Cardiac muscle cell (in vitro differentiated cells and primary cell): ENCODE measurements at places on chromosomes 11 and 22. TPM values are rescaled to one million over a fixed set of nuclear protein-coding genes. Genes with fewer than 3 reads are reported as not detected.

GRCh38 chr22:42881982-42882656 is 25.0 kb upstream of the ARFGAP3 start:
- no peak overlapping the region for H3K27ac ChIP-seq
- H3K4me3 ChIP-seq, result no peak overlapping the region
- no peak for DNase-seq

- H3K4me3 ChIP-seq, result peak overlapping the region; percentile 34
- H3K27me3 ChIP-seq, result no peaks in the 10 kb centered on the region
- DNase-seq, result no peak
- peak overlapping the region; percentile 91 for H3K27ac ChIP-seq
- peaks cover 10% of the 10 kb centered on the region for H3K4me1 ChIP-seq
Measured at GRCh38 chr11:65651589-65652510, 10.9 kb downstream of the RELA start.

GRCh38 chr11:561148-562003 is 606 bp downstream of the RASSF7 start:
- DNase-seq, result no peak
- H3K27me3 ChIP-seq, result peaks cover 23% of the 10 kb centered on the region
- H3K4me1 ChIP-seq, result peaks cover 8% of the 10 kb centered on the region
- H3K4me3 ChIP-seq, result peak overlapping the region; percentile 91
- no peaks in the 10 kb centered on the region for H3K36me3 ChIP-seq

GRCh38 chr11:60761436-60762190 is 4.9 kb downstream of the MS4A15 start:
- DNase-seq, result no peak
- no peak overlapping the region for H3K27ac ChIP-seq
- no peaks in the 10 kb centered on the region for H3K36me3 ChIP-seq
- H3K4me1 ChIP-seq, result no peaks in the 10 kb centered on the region
- H3K27me3 ChIP-seq, result no peaks in the 10 kb centered on the region

The ARHGAP20 gene
- polyA plus RNA-seq, result 0.35 and 0.49 TPM in 2 replicates

DNA sequence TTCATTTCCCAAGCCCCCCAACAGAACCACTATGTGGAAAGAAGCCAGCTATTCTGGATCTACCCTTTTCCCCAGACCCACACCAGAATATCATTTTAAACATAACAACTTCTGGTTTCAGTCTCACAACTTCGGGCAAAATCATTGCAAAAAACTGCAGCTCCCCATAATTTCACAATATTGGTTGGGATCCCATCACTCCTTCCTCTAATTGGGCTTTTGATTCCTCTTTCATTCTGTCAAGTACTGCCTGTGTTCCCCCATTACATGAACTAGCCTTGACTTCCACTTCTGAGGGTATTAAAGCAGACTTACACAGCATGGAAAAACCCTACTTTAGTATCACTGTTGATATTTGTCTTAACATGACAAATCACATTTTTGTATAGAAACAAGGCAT is 4.1 kb upstream of the APOL3 start:
- no peak overlapping the region for H3K4me3 ChIP-seq
- no peaks in the 10 kb centered on the region for H3K27me3 ChIP-seq
- no peak for DNase-seq
- H3K36me3 ChIP-seq, result no peaks in the 10 kb centered on the region

DNA sequence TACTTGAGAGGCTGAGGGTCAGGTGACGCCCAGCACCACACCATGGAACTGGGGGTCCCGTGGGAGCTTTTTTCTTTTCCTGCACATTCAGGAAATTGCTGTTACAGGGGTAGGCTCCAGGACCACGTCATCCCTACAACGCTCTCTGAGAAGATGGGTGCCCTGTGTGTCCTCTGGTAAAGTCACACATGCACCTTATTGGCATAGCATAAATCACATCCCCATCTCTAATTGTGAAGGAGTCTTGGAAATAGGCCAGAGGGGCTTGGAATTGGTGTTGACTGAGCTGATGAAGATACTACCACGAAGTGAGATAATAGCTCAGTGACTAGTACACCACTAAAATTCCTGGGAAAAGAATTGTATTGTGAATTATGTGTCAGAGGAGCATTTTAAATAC is 57.6 kb downstream of the TNRC6B start:
- no peak overlapping the region for H3K4me3 ChIP-seq
- H3K4me1 ChIP-seq, result peaks cover 11% of the 10 kb centered on the region
- DNase-seq, result no peak
- H3K27me3 ChIP-seq, result no peaks in the 10 kb centered on the region

GRCh38 chr11:64095273-64095817 is 59.6 kb downstream of the FLRT1 start:
- DNase-seq, result no peak
- no peaks in the 10 kb centered on the region for H3K27me3 ChIP-seq
- no peaks in the 10 kb centered on the region for H3K36me3 ChIP-seq
- peaks cover 18% of the 10 kb centered on the region for H3K4me1 ChIP-seq
- H3K27ac ChIP-seq, result peak overlapping the region; percentile 61
- no peak overlapping the region for H3K4me3 ChIP-seq

The RASGRP2 gene
- polyA plus RNA-seq, result 60.8 and 64.0 TPM in 2 replicates

GRCh38 chr22:49647627-49648026 is 180.0 kb downstream of the BRD1 start:
- no peak overlapping the region for H3K4me3 ChIP-seq
- H3K4me1 ChIP-seq, result no peaks in the 10 kb centered on the region
- H3K27me3 ChIP-seq, result no peaks in the 10 kb centered on the region
- no peak for DNase-seq
- no peak overlapping the region for H3K27ac ChIP-seq

The ESAM gene
- 3.3 and 4.9 TPM in 2 replicates for polyA plus RNA-seq

DNA sequence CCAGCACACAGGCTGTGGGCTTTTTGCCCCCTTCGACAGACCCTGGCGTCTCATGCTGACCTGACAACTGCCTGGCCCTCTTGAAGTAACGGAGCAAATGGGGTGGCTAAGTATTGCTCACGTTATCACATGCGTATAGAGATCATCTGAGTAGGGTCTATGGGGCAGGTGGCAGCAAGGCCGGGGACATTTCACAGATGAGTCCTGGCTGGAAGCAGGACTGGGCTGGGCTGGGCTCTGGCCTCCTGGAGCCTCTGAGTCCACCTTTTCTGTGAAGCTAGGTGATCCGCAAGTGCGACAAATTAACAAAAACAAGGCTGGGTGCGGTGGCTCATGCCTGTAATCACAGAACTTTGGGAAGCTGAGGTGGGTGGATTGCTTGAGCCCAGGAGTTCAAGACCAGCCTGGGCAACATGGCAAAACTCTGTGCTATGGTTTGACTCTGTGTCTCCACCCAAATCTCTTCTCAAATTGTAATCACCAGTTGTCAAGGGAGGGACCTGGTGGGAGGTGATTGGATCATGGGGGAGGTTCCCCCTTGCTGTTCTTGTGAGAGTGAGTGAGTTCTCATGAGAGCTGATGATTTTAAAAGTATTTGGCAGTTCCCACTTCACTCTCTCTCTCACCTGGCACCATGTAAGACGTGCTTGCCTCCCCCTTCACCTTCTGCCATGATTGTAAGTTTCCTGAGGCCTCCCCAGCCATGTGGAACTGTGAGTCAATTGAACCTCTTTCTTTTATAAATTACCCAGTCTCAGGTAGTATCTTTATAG is 122.0 kb downstream of the MPPED1 start:
- H3K27ac ChIP-seq, result no peak overlapping the region
- no peak overlapping the region for H3K4me3 ChIP-seq
- no peak for DNase-seq

GRCh38 chr11:102240502-102240901 is 76.8 kb upstream of the BIRC3 start:
- H3K27ac ChIP-seq, result no peak overlapping the region
- H3K4me3 ChIP-seq, result no peak overlapping the region
- H3K36me3 ChIP-seq, result no peaks in the 10 kb centered on the region
- peaks cover 4% of the 10 kb centered on the region for H3K4me1 ChIP-seq
- DNase-seq, result peak; percentile 55

DNA sequence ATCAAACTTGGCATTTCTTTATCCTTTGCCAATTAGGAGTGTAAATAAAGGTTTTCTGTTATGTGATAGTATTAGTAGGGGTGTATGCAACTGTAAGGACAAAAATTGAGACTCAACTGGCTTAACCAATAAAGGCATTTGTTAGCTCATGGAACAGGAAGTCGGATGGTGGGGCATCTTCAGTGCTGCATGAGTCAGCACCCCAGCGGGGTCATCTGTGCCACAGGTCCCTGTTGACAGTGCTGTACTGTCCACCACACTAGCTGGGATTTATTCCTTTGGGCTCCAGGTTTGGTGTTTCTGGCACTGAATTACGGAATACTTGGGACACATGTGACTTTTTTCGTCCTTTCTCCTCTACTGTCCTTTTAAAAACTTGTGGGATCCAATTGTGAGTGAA is 86.0 kb downstream of the PPP6R3 start:
- H3K27me3 ChIP-seq, result no peaks in the 10 kb centered on the region
- no peak for DNase-seq
- H3K27ac ChIP-seq, result peak overlapping the region; percentile 74

DNA sequence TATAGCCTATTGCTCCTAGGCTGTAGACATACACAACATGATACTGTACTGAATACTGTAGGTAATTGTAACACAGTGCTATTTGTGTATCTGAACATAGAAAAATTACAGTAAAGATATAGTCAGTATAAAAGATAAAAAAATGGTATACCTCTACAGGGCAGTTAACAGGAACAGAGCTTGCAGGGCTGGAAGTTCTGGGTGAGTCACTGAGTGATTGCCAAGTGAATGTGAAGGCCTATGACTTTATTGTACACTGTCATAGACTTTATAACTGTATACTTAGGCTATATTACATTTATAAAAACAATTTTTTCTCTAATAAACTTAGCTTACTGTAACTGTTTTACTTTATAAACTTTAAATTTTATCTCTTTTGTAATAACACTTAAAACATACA is 332.4 kb upstream of the ARHGAP42 start:
- H3K27me3 ChIP-seq, result no peaks in the 10 kb centered on the region
- DNase-seq, result no peak
- H3K27ac ChIP-seq, result no peak overlapping the region
- H3K4me3 ChIP-seq, result no peak overlapping the region

- H3K27ac ChIP-seq, result no peak overlapping the region
- DNase-seq, result no peak
- H3K4me3 ChIP-seq, result no peak overlapping the region
- H3K27me3 ChIP-seq, result peaks cover 7% of the 10 kb centered on the region
- H3K36me3 ChIP-seq, result no peaks in the 10 kb centered on the region
Measured at GRCh38 chr11:107856981-107857517, 1.5 kb downstream of the SLC35F2 start.

DNA sequence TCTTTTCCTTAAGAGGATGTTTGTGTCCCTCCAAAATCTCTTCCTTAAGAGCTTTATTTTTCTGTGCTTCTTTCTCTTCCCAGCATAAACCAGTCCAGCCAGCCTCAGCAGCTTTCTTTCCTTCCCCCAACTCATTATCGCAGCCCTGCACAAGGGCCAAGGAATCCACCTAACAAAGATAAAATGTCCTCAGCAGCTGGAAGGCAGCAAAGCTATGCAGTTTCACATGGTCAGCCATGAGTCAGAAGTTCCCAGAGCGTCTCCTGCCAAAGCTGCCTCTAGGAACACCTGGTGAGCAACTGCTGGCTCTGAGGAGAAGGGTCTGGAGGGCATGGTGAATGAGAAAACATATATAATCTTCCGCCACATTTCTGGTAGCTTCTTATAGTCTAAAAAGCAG is 45.3 kb upstream of the HMGXB4 start:
- DNase-seq, result peak; percentile 70
- H3K27ac ChIP-seq, result no peak overlapping the region
- H3K4me1 ChIP-seq, result no peaks in the 10 kb centered on the region

- no peak overlapping the region for H3K4me3 ChIP-seq
- H3K27ac ChIP-seq, result no peak overlapping the region
- no peaks in the 10 kb centered on the region for H3K4me1 ChIP-seq
- no peaks in the 10 kb centered on the region for H3K36me3 ChIP-seq
- DNase-seq, result peak; percentile 69
Measured at GRCh38 chr11:111586388-111586831, 15.8 kb upstream of the SIK2 start.

The MGAT3 gene
- 9.9 and 12.3 TPM in 2 replicates for polyA plus RNA-seq
